ENCODE measurements at places on chromosomes 11 and 22.
A peak's percentile ranks its signal among the peaks of the same experiment; 100 is the strongest.

GRCh38 chr22:17198170-17199002 lies 20.8 kb downstream of the ADA2 start:
- no peak for DNase-seq

- DNase-seq = peak; percentile 48
These were observed 518 bp downstream of the KMT5B start for GRCh38 chr11:68212421-68213134.

GRCh38 chr22:49179886-49180682 lies 647.6 kb downstream of the BRD1 start:
- DNase-seq = no peak

GRCh38 chr11:39741066-39741465 lies 1718.4 kb downstream of the LRRC4C start:
- no peak for DNase-seq

DNA sequence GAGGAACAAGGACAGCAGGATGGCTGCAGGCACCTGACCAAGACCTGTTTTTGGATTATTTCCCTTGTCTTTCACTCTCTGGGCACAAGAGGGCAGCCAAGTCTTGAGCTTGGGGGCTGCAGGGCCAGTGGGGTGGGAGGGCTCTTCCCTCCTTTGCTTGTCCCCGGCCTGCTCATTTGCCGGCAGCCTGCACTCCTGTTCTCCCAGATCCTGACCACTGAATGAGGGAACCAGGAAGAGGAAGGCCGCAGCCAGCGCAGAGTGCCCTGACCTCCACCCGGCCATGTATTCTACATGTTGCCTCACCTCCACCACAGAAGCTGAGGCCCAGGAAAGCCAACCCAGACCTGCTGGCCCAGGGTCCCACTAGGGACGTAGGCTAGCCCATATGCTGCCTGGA lies 15.5 kb upstream of the NNMT start:
- no peak for DNase-seq

- DNase-seq = no peak
These were observed 36.9 kb downstream of the CPT1A start for GRCh38 chr11:68804786-68805185.

GRCh38 chr22:18056807-18057474 lies 20.8 kb upstream of the PEX26 start:
- DNase-seq = no peak

DNA sequence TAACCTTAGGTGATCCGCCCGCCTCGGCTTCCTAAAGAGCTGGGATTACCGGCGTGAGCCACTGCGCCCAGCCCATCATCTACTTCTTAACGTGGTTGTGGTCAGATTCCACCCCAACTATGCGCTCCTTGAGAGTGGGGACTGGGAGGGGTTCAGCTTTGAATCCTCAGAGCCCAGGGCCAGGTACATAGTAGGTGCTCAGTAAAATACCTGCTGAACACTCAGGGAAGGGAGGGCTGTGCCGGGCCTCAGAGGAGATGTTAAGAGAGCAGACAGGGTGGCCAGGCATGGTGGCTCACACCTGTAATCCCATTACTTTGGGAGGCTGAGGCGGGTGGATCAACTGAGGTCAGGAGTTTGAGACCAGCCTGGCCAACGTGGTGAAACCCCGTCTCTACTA lies 1.2 kb upstream of the LGALS1 start:
- no peak for DNase-seq

DNA sequence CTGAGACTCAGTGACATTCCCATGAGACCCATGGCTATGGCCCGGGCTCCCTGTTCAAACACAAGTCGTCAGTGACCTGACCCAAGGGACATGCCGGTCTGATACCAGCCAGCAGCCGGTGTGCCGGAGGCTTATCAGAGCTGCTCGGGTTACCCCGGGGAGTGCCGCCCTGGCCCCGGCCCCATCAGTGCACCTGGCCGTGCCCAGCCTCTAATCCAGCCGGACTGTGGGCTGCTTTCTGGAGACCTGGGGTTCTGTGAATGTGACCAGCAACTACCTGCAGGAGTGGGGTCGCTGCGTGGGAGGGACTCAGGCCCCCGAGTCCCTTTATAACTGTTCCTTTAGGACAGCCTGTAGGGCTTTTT lies 52.7 kb downstream of the LINC01488 start:
- DNase-seq = no peak

DNA sequence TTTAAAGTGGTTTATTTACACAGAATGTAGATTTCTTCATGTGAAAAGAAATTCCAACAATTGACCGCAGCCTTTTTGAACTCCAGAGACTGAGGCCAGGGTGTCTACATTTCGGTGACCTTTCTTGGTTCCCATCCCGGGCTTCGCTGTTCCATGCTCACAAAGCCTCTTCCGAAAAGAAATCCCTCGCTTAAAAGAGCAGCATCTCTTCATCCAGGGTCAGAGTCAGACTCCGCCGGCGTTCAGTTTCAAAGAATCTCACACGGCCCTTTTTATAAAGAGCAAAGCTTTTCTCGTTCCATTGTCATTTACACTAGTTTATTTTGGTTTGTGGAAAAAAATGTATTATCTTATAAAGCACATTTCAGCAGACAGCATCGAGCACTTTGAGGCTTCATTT lies 530.6 kb upstream of the B3GAT1 start:
- no peak for DNase-seq

- DNase-seq = no peak
These were observed 29.2 kb downstream of the SYT7 start for GRCh38 chr11:61551634-61552033.

- DNase-seq = no peak
These were observed 257.7 kb downstream of the SOX6 start for GRCh38 chr11:16098526-16099205.

- DNase-seq = no peak
These were observed 11.8 kb downstream of the TIGD3 start for GRCh38 chr11:65366340-65366773.

- DNase-seq = no peak
These were observed 459.3 kb downstream of the NTM start for GRCh38 chr11:131829725-131830124.

DNA sequence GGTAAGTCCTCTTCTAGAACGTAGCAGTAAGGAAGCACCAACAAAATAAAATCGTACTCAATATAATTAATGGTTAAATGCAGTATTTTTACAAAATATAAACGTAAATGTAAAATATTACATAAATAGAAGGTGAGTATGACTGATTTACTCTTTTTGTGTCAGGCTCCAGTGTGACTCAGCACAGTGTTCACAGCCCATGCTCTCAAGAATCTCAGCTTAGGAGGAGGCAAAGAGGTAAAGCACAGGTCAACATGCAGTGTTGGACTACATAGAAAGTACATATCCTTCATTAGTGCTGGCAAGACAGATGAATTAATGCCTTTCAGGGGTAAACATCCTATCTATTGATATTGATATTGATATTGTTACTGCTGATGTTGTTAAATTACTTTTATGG lies 2050.6 kb upstream of the RAG2 start:
- DNase-seq = no peak

GRCh38 chr22:27480487-27480886 lies 321.1 kb downstream of the MN1 start:
- DNase-seq = no peak

- DNase-seq = no peak
These were observed 328.1 kb downstream of the CASP12 start for GRCh38 chr11:104570078-104570701.

DNA sequence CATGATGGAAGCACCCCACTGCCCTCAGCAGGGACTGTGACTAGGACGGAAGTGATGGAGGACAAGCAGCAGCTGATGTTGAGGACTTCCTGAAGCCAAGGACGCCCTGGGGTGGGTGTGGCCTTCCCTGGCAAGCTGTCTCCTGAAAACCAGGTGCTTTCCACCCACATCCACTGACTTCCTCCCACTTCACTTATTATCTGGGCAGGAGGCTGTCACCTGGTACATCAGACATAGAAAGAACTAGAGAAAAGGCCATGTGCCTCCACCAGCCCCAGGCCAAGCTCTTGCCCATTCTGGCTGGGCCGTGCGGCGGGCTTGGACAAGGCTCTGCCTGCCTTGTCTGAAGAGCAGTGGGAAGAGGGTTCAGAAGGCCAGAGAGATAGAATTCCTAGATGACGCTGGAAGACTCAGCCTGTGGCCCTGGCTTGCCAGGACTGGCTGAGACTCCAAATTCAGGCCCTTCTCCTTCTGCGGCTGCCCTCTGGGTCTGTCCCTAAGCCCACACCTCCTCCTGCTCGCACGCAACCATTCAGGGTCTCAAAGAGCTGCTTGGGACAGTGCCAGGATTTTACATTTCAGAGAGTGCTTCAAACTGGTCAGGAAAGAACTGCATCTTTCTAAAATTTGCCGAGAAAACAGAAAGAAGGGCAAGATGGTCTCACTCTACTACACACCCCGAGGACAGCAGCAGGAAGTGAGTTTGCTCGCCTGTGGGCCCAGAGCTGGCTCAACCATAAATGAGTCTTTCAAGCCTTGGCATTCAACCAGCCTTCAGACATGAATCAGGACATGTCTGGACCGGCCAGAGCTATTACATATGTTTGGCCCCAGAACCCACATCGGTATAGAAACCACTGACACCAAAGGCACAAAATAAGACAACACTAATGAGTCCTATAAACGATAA lies 13.3 kb downstream of the ARHGAP1 start:
- no peak for DNase-seq

DNA sequence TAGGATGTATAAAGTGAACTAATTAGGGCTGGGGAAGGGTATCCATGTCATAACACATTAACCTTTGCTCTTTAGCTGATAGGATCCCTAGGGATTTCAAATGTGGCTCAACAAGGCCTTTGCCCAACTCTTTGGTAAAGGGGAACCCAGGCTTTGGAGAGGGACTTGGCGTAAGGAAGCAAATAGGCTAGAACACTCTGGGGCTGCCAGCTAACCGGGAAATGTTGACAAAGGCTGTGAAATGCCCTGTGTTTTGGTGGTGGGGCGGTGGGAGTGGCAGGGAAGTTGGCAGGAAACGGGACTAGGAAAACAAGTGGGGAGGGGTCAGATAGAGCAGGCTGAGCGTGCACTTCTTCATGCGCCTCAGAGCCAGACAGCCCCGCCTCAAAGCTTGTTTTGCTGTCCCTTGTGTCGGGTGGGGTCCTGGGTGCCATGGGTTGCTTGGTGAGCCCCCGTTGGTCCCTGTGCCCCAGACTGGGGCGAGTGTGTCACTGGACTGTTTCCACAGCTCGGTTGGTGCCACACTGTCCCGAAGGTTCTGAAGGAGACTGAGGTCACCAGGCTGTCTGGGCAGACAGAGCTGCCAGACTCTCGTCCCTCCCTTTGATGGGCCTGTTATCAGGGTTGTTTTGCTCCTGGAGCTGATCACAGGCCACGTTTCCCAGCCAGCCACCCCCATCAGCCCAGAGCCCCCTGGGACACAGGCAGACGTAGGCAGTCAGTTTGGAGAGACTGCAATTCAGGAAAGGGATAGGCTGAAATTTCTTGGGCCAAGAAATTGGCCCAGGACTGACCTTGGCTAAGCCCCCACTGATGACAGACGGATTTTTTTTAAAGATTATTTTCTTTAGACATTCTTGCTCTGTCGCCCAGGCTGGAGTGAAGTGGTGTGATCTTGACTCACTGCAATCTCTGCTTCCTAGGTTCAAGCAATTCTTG lies 19.6 kb downstream of the KCTD21 start:
- no peak for DNase-seq

DNA sequence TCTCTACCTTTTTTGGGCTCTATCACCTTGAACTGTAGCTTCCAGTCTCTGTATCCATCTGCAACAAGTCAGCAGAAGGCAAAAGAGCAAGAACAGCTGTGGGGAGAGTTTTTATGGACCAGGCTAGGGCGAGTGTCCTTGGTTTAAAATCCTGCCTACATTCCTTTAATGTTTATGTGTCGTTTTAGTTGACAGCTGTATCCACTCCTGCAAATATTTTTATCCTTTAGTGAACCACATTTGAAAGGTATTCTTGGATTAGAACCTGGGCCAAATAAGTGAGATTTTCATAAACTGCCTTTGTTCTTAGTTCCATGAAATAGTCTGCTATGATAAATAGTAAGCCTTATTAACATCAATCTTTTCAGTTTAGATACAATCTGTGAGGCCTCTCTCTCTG lies 712.2 kb downstream of the ETS1 start:
- no peak for DNase-seq

DNA sequence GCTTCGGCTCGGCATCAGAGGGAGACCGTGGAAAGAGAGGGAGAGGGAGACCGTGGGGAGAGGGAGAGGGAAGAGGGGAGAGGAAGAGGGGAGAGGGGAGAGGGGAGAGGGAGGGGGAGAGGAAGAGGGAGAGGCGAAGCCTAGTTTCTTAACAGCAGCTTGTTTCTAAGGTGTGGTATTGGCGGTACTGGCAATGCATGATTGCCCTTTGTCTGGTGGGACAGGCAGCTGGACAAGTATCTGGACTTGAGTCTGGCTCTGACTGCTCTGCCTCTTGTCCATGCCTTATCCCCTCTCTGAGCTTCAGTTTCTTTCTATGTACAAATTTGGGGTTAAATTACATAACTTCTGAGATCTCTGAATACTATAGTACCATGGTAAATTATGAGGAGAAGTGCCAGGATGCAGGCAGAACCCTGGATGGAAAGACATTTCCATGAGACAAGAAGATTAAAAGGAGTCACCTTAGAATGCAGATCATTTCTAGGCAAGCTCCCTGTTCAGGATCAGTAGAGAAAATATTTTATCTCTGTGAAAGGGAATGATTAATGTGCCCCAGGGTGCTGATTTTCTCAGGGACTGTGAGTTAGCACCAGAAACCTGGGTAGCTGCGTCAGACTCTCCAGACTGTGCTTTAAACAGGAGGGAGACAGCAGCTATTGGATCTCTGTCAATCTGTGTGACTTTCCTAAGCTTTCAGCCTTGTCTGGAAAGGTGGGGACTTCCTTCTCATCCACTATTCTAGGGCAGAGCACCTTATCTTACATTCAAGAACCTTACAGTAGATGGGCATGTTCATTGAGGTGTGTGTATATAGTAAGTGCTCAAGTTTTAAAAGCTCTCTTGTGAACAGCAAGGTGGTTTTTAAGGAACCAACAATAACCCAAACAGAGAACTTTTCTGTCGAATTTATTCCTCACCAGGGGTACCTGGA lies 31.9 kb upstream of the CCDC90B start:
- no peak for DNase-seq

DNA sequence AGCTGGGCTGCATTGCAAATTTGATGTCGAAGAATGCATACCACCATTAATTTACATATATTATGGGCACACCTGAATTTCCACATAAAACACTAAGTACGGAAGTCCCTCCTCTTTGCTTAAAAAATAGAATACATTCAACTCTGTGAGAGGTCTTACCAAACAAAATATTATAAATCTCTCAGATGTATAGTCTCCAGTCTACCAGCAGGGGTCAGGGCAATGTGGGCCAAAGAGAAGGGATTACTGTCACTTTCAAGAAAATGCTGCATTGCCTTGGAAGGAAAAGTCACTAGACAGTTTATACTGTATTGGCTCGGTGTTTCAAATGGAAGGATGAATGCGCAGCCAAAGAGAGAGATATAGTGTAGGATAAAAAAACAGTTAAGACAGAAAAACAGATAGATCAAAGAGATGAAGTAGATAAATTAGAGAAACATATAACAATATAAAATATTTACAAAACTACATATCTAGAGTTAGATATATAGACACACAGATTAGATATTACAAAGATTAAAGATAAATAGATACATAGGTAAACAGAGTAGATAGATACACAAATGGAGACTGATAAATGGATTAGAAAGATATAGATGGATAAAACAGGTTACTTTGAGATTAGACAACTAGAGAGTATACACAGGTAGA lies 20.9 kb downstream of the SERGEF start:
- DNase-seq = peak; percentile 24

GRCh38 chr11:111445586-111445985 lies 66.5 kb upstream of the POU2AF1 start:
- DNase-seq = no peak
